ENCODE measurements at places on chromosomes 3 and 15. TPM values are rescaled to one million over a fixed set of nuclear protein-coding genes. Genes with fewer than 3 reads are reported as not detected.

The ISLR gene
- 202 TPM for total RNA-seq

The NDUFAF3 gene
- total RNA-seq = 109 TPM

The CHRNA3 gene
- total RNA-seq = not detected

The AHSG gene
- total RNA-seq = not detected

The WDR5B gene
- total RNA-seq = 6.1 TPM

The ENTPD3 gene
- total RNA-seq = not detected

The GHSR gene
- total RNA-seq = not detected

The UBE3A gene
- total RNA-seq = 69.0 TPM

The CFAP92 gene
- not detected for total RNA-seq

The SAMD7 gene
- total RNA-seq = not detected

The KLHL40 gene
- total RNA-seq = not detected

The TGM4 gene
- total RNA-seq = not detected

The OIP5 gene
- total RNA-seq = 1.5 TPM

The CFAP100 gene
- total RNA-seq = not detected

The GABRR3 gene
- total RNA-seq = not detected

The MYL3 gene
- total RNA-seq = not detected

The GOLGA8K gene
- total RNA-seq = 0.44 TPM

The RPL39L gene
- 35.6 TPM for total RNA-seq

The XRN1 gene
- total RNA-seq = 52.9 TPM

The MYO5C gene
- 0.58 TPM for total RNA-seq

The FILIP1L gene
- total RNA-seq = 19.5 TPM

The KLHDC8B gene
- 58.7 TPM for total RNA-seq

The XIRP1 gene
- not detected for total RNA-seq

The SNTN gene
- total RNA-seq = not detected

The LDHAL6B gene
- total RNA-seq = not detected

The HYAL1 gene
- 6.1 TPM for total RNA-seq

The P2RY13 gene
- total RNA-seq = not detected

The B2M gene
- total RNA-seq = 2,931 TPM

The ATP13A5 gene
- not detected for total RNA-seq

The ZPLD1 gene
- not detected for total RNA-seq
